ENCODE measurements at places on chromosomes 5 and 9. TPM values are rescaled to one million over a fixed set of nuclear protein-coding genes. Genes with fewer than 3 reads are reported as not detected.

DNA sequence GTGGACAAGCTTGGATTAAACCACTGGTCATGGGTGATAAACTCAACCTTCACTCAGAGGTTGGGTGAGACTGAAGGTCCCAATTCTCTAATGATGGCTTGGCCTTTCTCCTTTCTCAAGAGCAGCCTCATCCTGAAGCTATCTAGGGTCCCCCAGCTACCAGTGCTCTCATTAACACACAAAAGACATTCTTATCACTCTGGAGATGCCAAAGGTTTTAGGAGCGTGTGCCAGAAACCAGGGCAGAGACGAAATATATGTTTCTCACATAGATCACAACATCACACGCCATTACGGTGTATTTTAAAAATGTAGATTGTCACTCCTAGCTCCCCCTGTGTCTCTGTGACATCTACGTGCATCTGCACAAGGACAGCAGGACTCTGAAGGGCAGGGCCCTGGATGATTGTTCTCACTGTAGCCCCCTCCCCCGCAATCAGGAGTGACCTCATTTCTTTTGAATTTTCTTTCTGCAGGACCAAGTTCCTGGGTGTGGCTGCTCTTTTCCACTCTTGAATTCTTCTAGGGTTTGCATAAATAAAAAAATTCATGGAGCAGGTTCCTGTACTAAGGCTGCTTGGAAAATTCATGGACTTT is 311.3 kb downstream of the GADD45G start:
- H3K27ac ChIP-seq = no peak overlapping the region
- no peak for DNase-seq
- peaks cover 17% of the 10 kb centered on the region for H3K27me3 ChIP-seq
- no peak overlapping the region for H3K4me3 ChIP-seq
- no peaks in the 10 kb centered on the region for H3K36me3 ChIP-seq

GRCh38 chr5:137146402-137146890 is 352.7 kb downstream of the SPOCK1 start:
- H3K4me3 ChIP-seq = peak overlapping the region; percentile 3
- H3K4me1 ChIP-seq = peaks cover 32% of the 10 kb centered on the region
- DNase-seq = no peak
- H3K36me3 ChIP-seq = no peaks in the 10 kb centered on the region

DNA sequence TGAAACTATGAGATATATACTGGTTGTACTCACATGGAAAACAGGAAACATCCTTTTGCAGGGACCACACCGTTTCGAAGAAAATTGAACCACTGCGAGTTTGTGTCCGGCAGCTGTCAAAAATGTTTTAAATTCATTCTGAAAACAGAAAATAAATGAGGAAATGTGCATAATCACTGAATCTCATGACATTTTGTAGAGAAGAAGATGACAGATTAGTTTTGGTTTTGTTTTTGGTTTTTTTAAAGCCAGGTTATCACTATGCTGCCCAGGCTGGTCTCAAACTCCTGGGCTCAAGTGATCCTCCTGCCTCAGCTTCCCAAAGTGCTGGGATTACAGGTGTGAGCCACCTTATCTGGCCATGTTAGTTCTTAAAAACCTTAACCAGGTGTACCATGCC is 3.5 kb downstream of the TXNDC8 start:
- H3K4me1 ChIP-seq = no peaks in the 10 kb centered on the region
- DNase-seq = no peak
- H3K27ac ChIP-seq = no peak overlapping the region
- H3K4me3 ChIP-seq = no peak overlapping the region

DNA sequence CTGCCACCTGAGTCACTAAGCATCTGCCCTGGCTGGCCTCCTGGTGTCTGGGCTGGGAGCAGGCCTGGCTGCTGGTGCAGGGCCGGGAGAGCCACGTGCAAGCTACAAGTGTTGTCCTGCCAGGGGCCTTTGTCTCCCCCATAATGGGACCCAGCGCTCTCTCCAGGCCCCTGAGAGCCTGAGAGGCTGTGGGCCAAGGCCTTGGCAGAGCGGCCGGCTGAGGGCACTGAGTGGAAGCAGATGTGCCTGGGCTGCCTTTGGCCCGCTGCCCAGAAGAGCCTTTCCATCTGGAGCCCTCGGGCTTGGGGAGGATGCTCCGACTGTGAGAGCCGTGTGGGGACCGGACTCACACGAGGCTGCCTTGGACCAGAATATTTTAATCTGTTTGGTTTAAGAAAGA is 185.5 kb downstream of the RGS3 start:
- peaks cover 29% of the 10 kb centered on the region for H3K4me1 ChIP-seq
- H3K27me3 ChIP-seq = no peaks in the 10 kb centered on the region
- H3K36me3 ChIP-seq = no peaks in the 10 kb centered on the region
- DNase-seq = no peak
- no peak overlapping the region for H3K4me3 ChIP-seq
- H3K27ac ChIP-seq = no peak overlapping the region

DNA sequence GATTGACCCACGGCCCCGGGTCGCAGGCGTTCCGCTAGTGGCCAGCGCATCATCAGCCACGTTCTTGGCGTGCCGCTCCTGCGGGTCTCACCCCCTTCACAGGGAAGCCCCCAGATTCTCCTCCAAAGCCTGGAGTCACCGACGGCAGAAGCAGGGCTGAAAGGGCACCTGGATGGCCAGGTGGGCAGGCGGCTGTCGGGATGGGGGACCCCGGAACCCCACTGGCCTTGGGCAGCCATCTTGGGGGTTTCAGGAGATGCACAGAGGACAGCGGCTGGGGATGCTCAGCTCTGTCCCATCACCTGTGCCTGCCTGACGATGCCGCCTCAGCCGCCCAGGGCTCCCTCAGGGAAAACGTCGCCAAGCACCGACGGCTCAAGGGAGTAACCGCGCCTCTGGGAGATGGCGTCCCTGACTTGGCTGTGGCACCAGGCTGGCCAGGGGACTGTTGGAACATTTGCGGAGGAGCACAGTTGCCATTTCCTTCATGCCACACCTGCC is 14.1 kb upstream of the SLC9A3 start:
- H3K27ac ChIP-seq = no peak overlapping the region
- peaks cover 12% of the 10 kb centered on the region for H3K4me1 ChIP-seq

GRCh38 chr9:91914404-91914803 is 35.6 kb downstream of the ROR2 start:
- H3K4me1 ChIP-seq = peaks cover 4% of the 10 kb centered on the region
- no peak overlapping the region for H3K4me3 ChIP-seq

GRCh38 chr5:135399794-135400542 is 937 bp upstream of the MACROH2A1 start:
- no peak for DNase-seq
- H3K27me3 ChIP-seq = peaks cover 7% of the 10 kb centered on the region
- no peaks in the 10 kb centered on the region for H3K36me3 ChIP-seq
- peak overlapping the region; percentile 92 for H3K27ac ChIP-seq
- peaks cover 47% of the 10 kb centered on the region for H3K4me1 ChIP-seq

DNA sequence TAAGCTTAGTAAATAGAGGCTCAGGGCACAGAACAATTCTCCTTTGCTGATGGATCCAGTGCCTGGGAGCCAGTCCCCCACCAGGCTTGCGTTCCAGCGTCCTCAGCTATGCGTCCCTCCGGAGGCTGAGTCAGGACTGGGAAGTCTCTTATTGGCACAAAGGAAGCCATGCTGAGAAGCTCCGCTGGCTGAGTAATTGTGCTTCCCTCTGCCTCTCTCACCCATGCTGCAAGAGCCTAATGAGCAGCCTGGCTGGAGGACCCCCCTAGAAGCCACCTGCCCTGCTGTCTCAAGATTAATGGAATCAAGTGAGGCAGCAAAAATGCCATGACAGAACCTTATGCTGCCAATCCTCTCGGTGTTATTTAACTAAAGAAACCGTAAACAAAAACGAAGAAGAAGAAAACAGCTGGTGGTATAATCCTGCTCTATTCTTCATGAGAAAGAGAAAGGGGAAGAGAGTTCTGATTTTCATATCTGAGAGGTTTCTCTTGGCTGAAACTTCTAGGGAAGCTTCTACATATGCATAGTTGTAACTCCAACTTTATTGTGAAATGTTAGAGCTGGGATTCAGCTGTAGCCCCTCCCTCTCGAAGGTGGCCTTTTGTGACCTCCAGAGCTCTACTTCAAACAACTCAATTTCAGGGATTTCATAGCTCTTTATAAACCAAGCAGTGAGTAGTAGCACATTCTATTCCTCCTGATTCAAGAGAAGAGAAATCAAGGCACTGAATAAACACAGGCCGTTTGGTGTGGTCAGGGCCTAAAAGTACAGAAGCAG is 185.4 kb upstream of the SEMA6A start:
- H3K4me1 ChIP-seq = peaks cover 15% of the 10 kb centered on the region
- DNase-seq = no peak
- no peaks in the 10 kb centered on the region for H3K36me3 ChIP-seq
- no peaks in the 10 kb centered on the region for H3K27me3 ChIP-seq

- H3K4me1 ChIP-seq = peaks cover 18% of the 10 kb centered on the region
- no peaks in the 10 kb centered on the region for H3K27me3 ChIP-seq
- H3K27ac ChIP-seq = no peak overlapping the region
- no peak overlapping the region for H3K4me3 ChIP-seq
Measured at GRCh38 chr9:106020186-106020585, 325.8 kb downstream of the TMEM38B start.

GRCh38 chr9:110514897-110515296 is 64.6 kb downstream of the SVEP1 start:
- H3K4me3 ChIP-seq = no peak overlapping the region
- no peak overlapping the region for H3K27ac ChIP-seq
- no peak for DNase-seq
- no peaks in the 10 kb centered on the region for H3K27me3 ChIP-seq
- no peaks in the 10 kb centered on the region for H3K4me1 ChIP-seq

- H3K4me1 ChIP-seq = peaks cover 83% of the 10 kb centered on the region
- no peak for DNase-seq
- H3K27me3 ChIP-seq = no peaks in the 10 kb centered on the region
Measured at GRCh38 chr9:95027914-95028852, 289.3 kb downstream of the FANCC start.

GRCh38 chr5:67202828-67203227 is 6.2 kb upstream of the CD180 start:
- no peaks in the 10 kb centered on the region for H3K36me3 ChIP-seq
- no peak overlapping the region for H3K27ac ChIP-seq
- peaks cover 13% of the 10 kb centered on the region for H3K4me1 ChIP-seq

DNA sequence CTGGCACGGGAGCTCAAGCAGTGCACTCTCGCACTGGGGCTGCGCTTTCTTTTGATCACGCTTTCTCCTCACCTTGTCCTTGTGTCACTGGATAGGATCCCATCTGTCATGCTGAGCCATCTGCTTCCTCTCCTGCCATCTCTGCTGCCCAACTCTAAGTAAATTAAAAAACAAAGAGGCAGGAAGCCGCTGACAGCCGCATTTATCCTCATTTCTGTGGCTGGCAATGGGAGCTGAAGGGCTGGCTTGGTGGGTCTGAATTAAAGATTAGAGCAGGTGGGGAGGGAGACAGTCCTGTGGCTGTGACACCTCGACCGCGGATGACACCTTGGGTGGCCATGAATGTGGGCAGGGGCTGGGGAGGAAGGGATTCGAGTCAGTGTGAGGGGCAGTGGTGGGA is 159.2 kb upstream of the ALDH1B1 start:
- H3K4me1 ChIP-seq = peaks cover 23% of the 10 kb centered on the region
- H3K27ac ChIP-seq = no peak overlapping the region
- no peak overlapping the region for H3K4me3 ChIP-seq

- H3K27ac ChIP-seq = peak within 1 kb of the TSS; percentile 96
- no peak for DNase-seq
- peaks cover 12% of the 10 kb centered on the region for H3K27me3 ChIP-seq
- H3K36me3 ChIP-seq = peaks cover 23% of the 10 kb centered on the region
- H3K4me3 ChIP-seq = peak within 1 kb of the TSS; percentile 91
Measured at GRCh38 chr9:73151653-73152542, at the start of gene ANXA1. Gene ANXA1 (plus strand): TSS chr9:73151865. CDS start chr9:73158536, 6,671 bp downstream.

DNA sequence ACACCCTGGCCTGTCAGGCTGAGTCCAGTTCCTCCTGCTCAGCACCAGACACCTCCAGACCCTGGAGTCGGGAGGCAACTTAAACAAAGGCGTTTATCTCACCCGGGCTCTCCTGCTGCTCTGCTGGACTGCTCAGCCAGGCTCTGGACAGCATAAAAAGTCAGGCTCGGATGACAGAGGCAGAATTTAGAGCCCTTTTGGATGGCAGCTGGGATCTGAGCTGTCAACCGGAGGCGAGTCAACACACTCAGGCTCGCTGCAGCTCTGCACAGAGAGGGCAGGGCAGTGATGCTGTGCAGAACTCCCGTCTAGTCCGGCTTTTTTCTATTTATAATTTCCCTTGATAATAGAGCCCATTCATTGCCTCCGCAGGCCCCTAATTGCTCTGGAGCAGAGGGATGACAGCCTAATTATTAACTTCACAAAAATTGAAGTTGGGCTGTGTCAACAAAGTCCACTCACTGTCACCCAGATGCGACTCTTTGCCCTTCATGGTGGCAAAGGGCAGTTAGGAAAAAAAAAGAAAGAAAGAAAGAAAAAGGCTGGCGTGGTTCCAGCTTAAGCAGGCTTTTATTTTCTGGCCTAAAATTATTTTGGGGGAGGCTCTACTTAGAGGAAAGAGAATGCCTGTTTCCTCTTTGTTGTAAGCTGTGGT is 37.6 kb downstream of the STC2 start:
- no peak for DNase-seq
- peaks cover 49% of the 10 kb centered on the region for H3K27me3 ChIP-seq
- peaks cover 41% of the 10 kb centered on the region for H3K4me1 ChIP-seq

DNA sequence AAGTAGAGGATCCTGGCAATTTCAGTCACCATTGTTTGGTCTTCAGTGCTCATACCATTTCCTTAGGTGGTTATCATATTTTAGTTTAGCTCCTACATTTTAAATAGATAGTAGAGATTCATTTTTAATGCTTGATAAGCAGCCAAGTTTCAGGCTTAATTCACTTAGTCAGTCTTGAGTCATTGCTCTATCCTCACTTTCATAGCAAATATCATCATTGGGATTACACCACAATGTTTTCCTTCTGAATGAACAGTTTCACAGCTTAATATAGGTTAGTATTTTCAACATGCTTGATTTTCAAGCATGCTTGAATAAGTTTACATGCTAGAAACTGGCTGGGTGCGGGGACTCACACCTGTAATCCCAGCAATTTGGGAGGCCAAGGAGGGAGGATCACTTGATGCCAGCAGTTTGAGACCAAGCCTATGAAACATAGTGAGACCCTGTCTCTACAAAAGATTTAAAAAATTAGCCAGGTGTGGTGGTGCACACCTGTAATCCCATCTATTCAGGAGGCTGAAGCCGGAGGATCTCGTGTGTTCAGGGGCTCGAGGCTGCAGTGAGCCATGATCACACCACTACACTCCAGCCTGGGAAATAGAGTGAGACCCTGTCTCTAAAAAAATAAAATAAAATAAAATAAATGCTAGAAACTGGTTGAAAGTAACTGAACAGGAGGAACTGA is 339.9 kb downstream of the ADGRV1 start:
- H3K27me3 ChIP-seq = no peaks in the 10 kb centered on the region
- H3K4me1 ChIP-seq = no peaks in the 10 kb centered on the region
- H3K4me3 ChIP-seq = no peak overlapping the region
- no peak overlapping the region for H3K27ac ChIP-seq
- no peak for DNase-seq

- no peak overlapping the region for H3K27ac ChIP-seq
- DNase-seq = no peak
- H3K4me3 ChIP-seq = no peak overlapping the region
- no peaks in the 10 kb centered on the region for H3K36me3 ChIP-seq
- H3K4me1 ChIP-seq = peaks cover 4% of the 10 kb centered on the region
Measured at GRCh38 chr9:8874482-8874881, 1074.9 kb upstream of the DMAC1 start.

Gene RNF224
- 0.36 TPM for total RNA-seq

Gene RELL2
- total RNA-seq = 6.9 TPM

Gene IFNE
- 0.19 TPM for total RNA-seq

Gene PTPDC1
- total RNA-seq = 6.1 TPM

Gene NKD2
- total RNA-seq = 23.3 TPM

Gene FBXL7
- total RNA-seq = 3.8 TPM

Gene CANX
- total RNA-seq = 598 TPM

Gene IL17B
- total RNA-seq = not detected

Gene SVEP1
- total RNA-seq = 7.9 TPM

Gene GALNT12
- 25.8 TPM for total RNA-seq

Gene LRRC70
- total RNA-seq = 1.1 TPM

Gene PCDHA8
- 2.9 TPM for total RNA-seq

Gene GOLM1
- total RNA-seq = 149 TPM
